ENCODE measurements at places on chromosomes 4 and X.

DNA sequence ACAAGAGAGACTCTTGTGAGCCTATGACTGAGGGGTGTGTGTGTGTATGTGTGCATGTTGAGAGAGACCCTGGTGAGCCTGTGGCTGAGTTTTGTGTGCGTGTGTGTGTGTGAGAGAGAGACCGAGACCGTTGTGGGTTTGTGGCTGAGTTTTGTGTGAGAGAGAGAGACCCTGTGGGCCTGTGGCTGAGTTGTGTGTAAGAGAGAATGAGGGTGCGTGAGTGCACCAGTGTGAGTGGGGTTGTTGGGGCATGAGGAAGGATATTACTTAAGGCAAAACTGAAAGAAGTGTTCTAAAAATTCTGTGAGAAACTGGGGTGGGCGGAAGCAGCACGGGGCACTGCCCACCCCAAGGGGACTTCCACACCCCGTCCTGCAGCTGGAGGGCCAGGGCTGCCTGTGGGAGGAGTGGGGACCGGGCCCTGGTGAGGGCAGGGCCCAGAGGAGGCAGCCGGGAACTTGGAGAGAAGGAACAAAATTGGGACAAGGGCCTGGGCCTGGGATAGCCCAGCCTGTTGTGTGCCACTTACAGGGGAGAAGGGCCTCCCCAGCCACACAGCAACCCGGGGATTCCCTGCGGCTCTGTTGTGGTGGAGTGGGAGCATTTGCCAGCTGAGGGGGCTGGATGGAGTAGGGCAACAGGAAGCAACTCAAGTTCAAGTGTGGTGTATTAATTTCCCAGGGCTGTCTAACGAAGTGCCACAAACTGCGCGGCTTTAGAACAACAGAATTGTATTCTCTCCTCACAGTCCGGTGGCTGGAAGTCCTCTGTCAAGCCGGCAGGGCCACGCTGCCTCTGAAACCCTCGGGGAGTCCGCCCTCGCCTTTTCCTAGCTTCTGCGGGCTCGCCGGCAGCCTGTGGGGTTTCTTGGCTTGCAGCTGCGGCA lies 22.1 kb downstream of the TMEM131L start:
- DNase-seq, result no peak

- DNase-seq, result no peak
Observed at GRCh38 chr4:174708381-174708780, 120.7 kb downstream of the GLRA3 start.

- DNase-seq, result no peak
Observed at GRCh38 chr4:186416451-186417060, 138.8 kb downstream of the MTNR1A start.

DNA sequence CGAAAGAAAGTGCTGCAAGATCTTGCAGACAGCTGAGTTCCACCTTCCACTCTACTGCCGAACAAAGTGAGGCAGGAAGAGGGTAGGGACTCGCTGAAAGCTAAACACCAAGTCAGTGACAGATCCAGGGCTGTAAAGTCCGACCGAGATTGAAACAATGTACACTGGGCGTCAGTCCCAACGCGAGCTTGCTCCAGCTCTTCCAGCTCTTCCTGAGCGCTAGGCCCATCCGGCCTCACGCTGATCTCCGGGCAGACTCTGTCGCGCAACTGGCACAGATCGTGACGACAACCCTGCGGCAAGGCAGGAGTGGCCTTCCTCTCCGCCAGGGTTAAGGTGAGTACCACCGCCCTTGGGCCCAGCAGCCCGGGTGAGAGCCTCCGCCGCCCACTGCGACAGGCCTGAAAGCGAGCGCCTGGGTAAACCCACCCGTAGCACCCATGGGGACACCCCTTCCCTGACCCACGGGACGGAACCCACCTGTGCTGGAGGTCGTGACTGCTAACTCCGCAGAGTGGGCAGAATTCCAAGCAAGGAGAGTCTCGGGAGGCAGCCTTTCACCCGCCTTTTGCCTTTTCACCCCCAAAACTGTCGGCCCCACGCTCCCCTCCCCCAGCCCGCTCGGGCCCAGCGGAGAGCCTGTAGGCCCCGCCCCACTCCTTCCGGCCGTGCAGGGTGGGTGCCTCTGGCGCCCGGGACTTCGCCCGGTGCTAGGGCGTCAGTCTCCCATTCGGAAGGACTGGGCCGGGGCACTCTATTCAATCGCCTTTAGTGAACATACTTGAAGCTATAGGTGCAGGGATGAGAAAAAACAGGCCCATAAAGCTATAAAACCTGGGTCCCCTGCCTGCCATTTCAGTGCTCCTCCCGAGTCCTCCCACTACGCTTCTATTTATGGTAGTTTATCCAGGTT lies at the start of gene TMLHE:
Gene TMLHE (minus strand): TSS at position 641 of the 913 bp plus-strand sequence. CDS start 67,676 bp downstream, outside the sequence.
- peak; percentile 46 for DNase-seq

GRCh38 chr4:158681629-158682028 lies 9.5 kb downstream of the ETFDH start:
- DNase-seq, result no peak

DNA sequence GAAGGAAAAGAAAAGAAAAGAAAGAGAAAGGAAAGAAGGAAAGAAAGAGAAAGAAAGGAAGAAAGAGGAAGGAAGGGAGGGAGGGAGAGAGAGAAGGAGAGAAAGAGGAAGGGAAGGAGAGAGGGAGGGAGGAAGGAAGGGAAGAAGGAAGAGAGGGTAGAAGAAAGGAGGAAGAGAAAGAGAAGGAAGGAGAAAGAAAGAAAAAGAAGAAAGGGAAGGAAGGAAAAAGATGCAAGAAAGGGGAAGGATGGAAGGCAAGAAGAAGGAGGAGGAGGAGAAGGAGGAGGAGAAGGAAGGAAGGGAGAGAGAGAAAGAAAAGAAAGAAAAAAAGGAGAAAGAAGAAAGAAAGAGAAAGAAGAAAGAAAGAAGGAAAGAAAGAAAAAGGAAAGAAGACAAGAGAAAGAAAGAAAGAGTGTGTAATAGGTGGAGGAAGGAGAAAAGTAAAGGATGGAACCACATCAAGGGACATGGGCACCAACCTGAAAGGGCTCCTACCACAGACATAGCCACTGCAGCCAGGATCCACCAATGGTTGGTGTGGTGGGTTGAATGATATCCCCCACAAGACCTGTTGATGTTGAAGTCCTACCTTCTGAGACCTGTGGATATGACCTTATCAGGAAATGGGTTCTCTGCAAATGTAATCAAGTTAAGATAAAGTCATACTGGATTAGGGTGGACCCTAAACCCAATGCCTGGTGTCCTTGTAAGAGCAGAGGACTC lies 80.2 kb downstream of the RELL1 start:
- no peak for DNase-seq
